CD8-positive, alpha-beta memory T cell (primary cell): ENCODE measurements at places on chromosomes 12 and 14. TPM values are rescaled to one million over a fixed set of nuclear protein-coding genes. Genes with fewer than 3 reads are reported as not detected.

DNA sequence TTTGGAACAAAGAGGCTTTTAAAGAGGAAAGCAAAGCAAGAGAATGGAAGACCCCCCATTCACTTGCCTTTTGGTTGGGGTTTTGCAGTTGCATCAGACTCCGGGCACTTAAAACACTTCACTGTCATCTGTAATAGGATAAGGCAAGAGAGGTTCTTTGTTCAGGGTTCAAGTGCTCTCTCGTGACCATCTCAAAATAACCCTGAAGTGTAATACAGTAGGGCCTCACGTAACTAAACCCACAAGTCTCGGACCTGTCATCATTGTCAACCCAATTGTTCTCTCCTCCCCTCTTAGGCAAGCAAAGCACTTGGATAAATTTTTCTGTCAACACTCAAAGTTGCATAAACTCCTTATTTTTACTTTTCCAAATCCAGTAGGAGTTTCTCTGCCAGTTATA, 26.9 kb upstream of the MYBPC1 start:
- DNase-seq: no peak

DNA sequence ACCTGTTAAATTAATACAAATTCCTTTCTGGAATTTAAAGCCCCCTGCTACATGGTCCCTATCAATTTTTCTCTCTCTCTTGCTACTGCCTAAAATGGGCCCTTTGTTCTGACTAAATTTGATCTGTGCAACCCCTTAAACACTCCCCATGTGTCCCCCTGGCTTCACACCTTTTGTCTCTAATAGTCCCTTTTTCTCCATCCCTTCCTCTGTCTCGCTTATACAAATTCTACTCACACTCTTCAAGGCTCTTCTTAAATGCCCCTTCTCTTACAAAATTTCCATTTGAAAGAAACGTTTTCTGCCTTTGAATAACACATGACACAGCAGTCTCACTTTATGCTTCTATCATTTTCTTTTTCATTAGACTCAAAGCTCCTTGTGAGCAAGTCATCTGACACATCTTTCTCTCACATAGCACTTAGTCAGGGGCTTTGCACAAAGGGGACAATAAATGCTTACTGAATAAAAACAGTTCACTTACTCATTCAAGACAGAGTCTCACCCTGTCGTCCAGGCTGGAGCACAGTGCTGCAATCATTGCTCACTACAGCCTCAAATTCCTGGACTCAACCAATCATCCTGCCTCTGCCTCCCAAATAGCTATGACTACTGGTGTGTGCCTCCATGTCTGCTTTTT, 41.5 kb upstream of the NR2C1 start:
- DNase-seq: no peak

- DNase-seq: no peak
These were observed 168.7 kb upstream of the PDZRN4 start for GRCh38 chr12:41019461-41019860.

GRCh38 chr14:70086685-70087379, 101.9 kb downstream of the SLC8A3 start:
- no peak for DNase-seq

- DNase-seq: no peak
These were observed 98.6 kb downstream of the TAOK3 start for GRCh38 chr12:118274066-118274465.

- no peak for DNase-seq
These were observed 102.6 kb downstream of the NTN4 start for GRCh38 chr12:95687937-95688336.

DNA sequence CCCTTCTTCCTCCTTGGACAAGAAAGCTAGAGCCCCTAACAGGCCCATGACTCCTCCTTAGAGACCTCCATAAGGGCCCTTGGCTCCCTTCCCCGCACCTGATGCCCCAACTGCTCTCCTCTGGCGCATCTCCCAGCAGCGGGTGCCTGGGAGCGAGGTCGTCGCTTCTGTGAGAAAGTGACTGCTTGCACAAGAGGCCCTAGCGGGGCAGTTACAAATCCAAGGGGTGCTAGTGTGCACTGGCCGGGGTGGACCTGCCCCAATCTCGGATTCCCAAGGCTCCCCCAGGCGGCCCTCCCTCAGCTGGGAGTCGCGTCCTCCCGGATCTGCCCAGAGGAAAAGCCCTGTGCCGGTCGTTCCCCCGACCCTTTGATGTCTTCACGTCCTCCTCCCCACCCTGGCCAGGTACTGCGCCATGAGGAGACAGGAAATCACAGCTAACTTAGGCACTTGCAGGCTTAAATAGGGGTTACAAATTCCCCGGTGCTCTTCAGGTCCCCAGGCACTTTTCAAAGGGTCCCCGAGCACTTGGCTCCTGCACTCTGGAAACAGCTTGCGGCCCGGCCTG, 2.8 kb downstream of the NKX2-8 start:
- no peak for DNase-seq

GRCh38 chr14:53042480-53042879, 91.6 kb upstream of the FERMT2 start:
- DNase-seq: no peak

- DNase-seq: no peak
These were observed 49.5 kb upstream of the RTRAF start for GRCh38 chr14:51939755-51940301.

GRCh38 chr12:96810477-96810876, 96.6 kb upstream of the NEDD1 start:
- DNase-seq: no peak

- DNase-seq: no peak
These were observed 13.7 kb downstream of the MYBPC1 start for GRCh38 chr12:101608301-101609133.

- DNase-seq: no peak
These were observed 60.1 kb upstream of the EIF5 start for GRCh38 chr14:103273745-103274615.

DNA sequence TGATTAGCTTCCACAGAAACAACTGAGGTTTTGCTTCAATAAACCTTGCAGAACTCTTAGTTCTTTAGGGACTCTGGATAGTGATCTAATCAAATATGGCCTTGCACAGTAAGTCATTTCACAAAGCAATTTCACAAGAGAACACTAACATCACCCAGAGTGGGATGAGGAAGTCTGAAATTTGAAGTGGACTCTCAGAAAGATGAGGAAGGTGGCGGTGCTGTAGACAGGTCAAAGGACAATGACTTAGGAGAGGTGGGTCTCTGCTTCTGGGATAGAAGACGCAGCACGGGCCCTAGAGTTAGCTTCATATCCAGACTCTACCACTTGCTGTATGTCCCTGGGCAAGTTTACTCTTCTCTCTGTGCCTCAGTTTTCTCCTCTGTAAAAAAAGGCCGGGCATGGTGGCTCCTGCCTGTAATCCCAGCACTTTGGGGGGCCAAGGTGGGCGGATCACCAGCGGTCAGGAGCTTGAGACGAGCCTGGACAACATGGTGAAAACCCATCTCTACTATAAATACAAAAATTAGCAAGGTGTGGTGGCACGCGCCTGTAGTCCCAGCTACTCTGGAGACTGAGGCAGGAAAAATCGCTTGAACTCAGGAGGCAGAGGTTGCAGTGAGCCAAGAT, 18.9 kb downstream of the FOS start:
- no peak for DNase-seq

DNA sequence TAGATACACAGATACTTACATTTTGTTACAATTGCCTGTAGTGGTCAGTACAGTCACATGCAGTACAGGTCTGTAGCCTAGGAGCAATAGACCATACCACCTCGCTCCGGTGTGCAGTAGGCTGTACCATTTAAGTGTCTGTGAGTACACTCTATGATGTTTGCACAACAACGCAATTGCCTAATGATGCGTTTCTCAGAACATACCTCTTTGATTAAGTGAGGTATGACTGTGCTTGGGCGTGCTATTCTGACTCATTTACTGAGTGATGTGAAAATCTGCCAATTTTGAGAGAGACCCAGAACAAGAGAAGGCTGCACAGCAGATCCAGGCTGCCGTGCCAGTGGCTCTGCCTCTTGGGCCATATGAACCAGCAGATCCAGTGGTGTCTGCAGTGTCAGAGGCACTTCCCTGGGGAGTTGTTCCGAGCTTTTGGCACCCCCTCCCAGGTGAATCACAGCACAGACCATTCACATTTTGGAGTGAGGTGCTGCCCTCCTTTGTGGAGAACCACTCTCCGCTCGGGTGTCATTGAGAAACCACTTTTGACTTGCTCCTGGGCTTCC, 20.4 kb downstream of the DLK1 start:
- no peak for DNase-seq

- DNase-seq: no peak
These were observed 872 bp downstream of the VSX2 start for GRCh38 chr14:74239848-74240793.

- DNase-seq: no peak
These were observed 59.5 kb downstream of the SLC4A8 start for GRCh38 chr12:51484119-51484518.

DNA sequence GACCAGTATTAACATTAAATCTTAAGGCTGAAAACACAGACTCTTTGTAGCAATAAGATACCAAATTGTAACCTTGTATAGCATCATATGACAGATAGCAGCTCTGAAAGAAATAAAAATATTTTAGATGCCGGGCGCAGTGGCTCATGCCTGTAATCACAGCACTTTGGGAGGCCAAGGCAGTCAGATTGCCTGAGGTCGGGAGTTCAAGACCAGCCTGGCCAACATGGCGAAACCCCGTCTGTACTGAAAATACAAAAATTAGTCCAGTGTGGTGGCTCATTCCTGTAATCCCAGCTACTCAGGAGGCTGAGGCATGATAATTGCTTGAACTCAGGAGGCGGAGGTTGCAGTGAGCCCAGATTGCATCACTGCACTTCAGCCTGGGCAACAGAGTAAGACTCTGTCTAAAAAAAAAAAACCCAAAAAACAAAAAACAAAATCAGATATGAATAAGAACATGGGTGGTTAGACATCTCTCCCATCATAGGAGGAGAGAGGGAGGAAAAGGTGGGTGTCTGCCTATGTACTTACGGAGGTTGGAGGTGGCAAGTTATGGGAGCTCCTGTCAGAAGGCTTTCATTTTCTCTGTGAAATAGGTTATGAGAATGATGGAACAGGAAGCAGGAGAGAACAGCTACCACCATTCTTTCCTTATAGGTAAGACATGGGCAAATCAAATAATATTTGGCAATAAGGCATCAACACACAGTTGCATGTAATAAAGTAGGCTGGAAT, 7.6 kb upstream of the HEBP1 start:
- DNase-seq: no peak

- no peak for DNase-seq
These were observed 141.6 kb downstream of the ITPR2 start for GRCh38 chr12:26691234-26691970.

DNA sequence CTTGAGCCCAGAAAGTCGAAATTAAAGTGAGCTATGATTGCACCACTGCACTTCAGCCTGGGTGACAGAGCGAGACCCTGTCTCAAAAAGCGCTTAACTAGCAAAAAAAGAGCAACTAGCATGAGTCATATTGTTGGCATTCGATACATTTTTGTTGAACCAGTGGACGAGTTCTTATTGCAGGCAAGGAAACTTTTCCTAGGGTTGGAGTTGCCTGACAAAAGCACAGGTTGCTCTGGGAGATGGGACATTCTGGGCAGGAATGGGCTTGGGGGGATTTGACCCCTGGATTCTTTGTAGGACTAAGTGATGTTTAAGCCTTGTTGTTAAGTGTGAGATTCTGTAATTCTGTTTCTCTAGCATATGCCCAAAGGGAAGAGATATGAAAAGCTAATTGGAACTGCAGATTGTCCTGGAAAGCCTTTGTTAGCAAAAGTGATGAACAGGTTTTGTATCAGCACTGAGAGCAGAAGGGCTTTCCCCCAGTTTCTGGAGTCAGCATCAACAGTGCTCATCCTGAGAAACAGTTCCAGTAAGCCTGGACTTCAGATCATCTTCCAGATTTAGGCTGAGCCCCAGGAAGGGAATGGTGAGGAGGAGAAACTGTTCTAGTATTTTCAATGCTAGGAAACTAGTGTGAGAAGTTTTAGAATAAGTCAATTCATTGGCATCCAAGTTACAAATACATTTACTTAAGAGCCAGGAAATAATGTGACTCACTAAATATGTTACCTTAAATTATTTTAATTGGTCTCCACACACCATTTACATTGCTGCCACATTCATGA, 123.1 kb downstream of the SRGAP1 start:
- no peak for DNase-seq

GRCh38 chr12:24226745-24227350, 277.4 kb upstream of the SOX5 start:
- DNase-seq: no peak

GRCh38 chr12:107131832-107132616, 38.7 kb upstream of the CRY1 start:
- DNase-seq: peak; percentile 38

DNA sequence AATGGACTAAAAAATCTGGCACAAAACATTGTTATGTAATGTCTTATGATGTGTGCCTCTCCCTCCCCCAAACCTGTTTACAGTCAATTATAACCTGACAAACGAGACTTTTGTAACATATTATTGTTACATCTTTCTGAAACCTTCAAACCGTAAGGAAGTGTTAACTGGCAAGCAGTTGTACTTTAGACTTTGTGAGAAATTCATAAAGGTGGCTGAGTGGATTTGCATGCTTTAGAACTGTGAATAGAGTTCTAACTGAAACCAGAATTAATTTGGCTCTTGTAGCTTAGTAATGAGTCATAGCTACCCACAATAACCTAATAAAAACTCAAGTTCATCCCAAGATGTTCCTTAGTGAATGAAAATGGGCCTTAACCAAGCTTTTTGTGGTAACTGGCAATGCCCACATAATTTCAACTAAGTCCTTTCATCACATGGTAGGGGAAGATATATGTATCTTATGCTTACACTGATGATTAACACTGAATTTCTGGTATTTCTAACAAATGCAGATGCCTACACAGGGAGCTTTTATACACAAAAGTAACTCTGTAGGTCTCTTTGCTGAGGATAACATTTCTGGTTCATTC, 29.7 kb downstream of the RAD9B start:
- no peak for DNase-seq

DNA sequence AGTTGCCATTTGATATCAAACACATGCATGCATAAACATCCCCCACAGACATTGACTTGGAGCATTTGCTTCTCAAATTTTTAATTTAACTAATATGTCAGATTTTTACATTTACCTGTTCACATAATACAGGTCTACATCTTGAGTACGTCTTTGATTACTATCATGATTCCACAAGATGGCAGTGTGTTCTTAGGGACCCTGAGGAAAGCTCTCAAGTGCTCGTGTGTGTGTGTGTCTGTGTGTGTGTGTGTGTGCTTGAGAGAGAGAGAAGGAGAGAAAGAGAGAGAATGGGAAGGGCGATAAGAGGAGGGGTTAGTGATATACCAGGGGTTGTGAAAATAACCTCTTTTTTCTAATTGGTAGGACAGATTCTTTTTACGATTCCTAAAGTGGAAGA, 167.1 kb upstream of the OR4E1 start:
- DNase-seq: peak; percentile 31

GRCh38 chr12:91044586-91044985, 13.2 kb downstream of the KERA start:
- DNase-seq: no peak

GRCh38 chr14:79910086-79910485, 301.2 kb downstream of the DIO2 start:
- DNase-seq: no peak

GRCh38 chr12:32301216-32301615, 98.1 kb upstream of the FGD4 start:
- DNase-seq: no peak

- no peak for DNase-seq
These were observed 25.2 kb downstream of the LRCOL1 start for GRCh38 chr12:132585177-132585576.

Gene APOF
- total RNA-seq: not detected

Gene ARID4A
- total RNA-seq: 20.4 TPM

Gene CYP27B1
- 7.2 TPM for total RNA-seq

Gene CLEC4A
- total RNA-seq: 0.42 TPM

Gene ZC2HC1C
- 0.81 TPM for total RNA-seq

Gene TRIM9
- total RNA-seq: 1.0 TPM

Gene ART4
- not detected for total RNA-seq

Gene SLC35F4
- total RNA-seq: not detected

Gene CPNE6
- not detected for total RNA-seq

Gene IRF2BPL
- 25.6 TPM for total RNA-seq

Gene ESPL1
- 63.4 TPM for total RNA-seq
